ENCODE measurements at places on chromosomes 5 and 9.

GRCh38 chr5:128490761-128491160 is 47.3 kb downstream of the FBN2 start:
- no peak for DNase-seq

GRCh38 chr5:58794875-58795274 is 212.0 kb downstream of the RAB3C start:
- DNase-seq: peak; percentile 37

- no peak for DNase-seq
Measured at GRCh38 chr5:126744836-126745235, 32.1 kb upstream of the LMNB1 start.

DNA sequence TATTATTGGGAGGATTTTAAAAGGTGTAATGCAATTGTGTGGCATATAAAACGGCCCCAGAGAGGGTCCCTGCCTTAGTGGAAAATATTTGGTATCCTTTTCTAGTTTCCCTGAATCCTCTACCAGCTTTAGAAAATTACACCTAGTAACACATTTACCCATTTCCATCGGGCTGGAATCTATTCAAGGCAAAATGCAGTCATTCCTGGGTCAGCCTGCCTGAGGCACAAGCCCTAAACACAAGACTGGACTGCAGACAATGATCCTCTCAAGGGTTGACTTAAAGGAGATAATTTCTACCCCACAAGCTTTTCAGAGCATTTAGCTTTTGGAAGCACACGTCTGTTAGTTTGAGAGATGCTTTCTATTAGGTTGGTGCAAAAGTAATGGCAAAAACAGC is 124.4 kb upstream of the ADAMTSL1 start:
- DNase-seq: no peak

DNA sequence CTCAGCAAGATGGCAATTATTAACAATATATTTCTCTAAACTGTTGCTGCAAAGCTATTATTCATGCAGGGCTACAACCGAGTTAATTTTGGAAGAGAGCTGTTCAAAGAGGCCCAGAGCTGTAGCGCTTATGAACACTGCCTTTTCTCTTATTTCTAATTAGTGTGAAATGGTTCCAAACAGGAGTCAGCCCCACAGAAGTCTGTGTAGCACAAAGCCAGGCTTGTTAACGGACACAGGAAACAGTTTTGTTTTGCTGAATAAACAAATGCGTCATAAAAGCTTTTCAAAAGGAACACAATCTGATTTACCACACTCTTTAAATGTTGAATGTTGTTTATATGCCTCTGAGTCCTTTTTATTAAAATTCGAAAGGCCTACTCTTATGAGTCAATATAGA is 396.5 kb downstream of the ANXA1 start:
- DNase-seq: no peak

- DNase-seq: no peak
Measured at GRCh38 chr5:16321284-16321683, 141.7 kb upstream of the MARCHF11 start.

GRCh38 chr5:167485061-167485774 is 806.2 kb upstream of the WWC1 start:
- no peak for DNase-seq

- no peak for DNase-seq
Measured at GRCh38 chr5:150607991-150608390, 32.5 kb upstream of the SYNPO start.

DNA sequence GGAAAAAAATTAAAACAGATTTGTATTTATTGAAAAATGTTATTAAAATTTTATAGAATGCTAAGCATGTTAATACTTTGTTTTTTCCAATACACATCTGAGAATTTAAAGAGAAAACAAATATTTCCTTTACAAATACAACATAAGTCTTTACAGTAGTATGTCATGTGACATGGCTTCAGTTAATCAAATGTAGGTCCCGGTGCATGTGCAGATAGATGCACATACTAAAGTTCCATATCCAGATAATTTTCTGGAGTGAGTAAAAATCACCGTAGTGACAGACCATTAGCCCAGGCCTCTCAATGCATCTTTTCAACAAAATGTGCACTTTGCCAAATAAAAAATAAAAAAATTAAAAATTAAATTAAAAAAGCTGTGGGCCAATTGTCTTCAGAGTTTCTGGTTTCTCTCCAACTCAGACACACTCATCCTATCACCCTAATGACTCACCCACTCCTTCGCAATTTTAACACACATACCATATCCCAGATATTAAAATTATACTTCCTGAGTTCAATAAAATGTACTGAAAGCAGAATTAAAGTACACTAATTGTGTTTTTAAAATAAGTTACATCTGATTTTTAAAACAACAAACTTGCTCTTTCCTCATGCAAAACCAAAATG is 508.1 kb downstream of the NR2F1-AS1 start:
- no peak for DNase-seq

GRCh38 chr5:43852279-43852678 is 249.3 kb downstream of the NNT start:
- no peak for DNase-seq

- DNase-seq: no peak
Measured at GRCh38 chr9:127968042-127968441, 12.7 kb downstream of the EEIG1 start.

DNA sequence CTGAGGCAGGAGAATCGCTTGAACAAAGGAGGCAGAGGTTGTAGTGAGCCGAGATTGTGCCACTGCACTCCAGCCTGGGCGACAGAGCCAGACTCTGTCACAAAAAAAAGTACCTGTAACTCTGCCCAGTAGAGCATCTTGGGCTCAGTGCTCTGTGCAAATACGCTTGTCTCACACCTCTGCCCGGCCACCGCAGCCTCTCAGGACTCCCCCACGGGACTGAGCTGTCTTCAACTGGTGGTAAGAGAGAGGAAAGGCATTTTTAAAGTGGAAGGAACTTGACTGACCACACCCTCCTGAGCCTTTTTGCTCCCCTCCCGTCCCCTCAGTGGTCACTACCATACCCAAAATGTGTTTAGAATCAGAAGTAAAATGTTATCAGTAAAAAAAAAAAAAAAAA is 174.3 kb upstream of the PIK3R1 start:
- peak; percentile 43 for DNase-seq

GRCh38 chr9:18549772-18550171 is 75.8 kb downstream of the ADAMTSL1 start:
- no peak for DNase-seq

- DNase-seq: no peak
Measured at GRCh38 chr9:68925175-68925574, 88.7 kb downstream of the PRKACG start.

DNA sequence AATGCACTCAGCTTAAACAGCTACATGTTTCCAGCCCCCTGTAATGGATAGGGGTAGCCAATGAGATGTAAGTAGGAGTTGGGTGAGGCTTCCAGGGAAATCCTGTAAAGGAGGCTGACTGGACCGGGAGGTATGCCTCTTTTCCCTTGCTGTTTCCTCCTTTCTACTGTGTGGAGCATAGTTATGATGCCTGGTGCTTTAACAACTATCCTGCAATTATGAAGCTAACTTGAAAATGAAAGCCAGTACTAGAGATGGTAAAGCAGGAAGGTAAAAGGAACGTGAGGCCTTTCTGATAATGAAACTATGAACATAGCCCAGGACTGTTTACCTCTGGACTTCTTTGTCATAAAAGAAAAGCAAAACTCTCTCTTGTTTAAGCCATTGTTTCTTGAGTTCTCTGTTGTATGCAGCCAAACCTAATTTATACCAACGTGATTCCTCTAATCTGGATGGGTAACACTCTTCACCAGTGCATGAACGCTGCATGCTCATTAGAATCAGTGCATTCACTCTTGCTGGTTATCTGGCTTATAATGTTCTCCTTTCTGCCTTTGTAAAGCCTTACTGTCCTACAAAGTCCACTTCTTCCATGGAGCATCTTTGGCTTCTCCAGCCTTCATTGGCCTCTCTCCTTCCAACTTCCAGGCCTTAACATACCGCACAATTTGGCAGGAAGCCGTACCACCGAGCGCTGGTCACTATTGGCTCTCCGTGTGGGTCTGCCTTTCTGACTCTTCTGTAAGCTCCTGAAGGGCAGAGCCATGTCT is 8.3 kb upstream of the ARHGEF28 start:
- no peak for DNase-seq

DNA sequence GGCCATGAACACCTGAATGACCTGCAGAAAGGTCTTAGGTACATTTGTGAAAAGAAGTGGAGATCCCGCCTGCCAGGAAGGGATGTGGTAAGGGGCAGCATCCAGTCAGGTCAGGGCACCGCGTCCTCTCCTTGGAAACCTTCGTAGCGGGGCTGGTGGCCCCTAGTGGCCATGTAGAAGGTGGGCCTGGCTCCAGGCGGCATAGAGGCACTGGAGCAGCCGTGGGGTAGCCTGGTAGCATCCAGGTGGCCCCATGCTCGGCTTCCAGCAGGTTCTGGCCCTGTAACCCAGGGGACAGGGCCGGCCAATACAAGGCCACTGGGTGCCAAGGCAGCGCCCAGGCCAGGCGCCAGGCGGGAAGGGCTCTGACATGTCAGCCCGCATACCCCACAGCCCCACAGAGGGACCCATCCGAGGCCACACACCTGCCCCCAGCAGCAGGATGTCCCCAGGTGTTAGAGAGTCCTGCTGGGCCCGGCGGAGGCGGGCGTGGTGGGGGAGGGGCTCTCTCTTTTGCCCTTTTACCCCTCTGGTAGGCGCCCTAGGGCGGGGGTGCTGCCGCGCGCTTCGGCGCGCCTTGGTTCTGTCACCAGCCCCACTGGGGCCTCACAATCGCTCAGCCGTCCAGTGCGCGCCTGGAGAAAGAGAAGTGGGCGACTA is 58.3 kb upstream of the SPATA31E1 start:
- DNase-seq: no peak

Data from inflammatory macrophage (primary cell).